ENCODE measurements at places on chromosomes 2 and 18. TPM values are rescaled to one million over a fixed set of nuclear protein-coding genes. Genes with fewer than 3 reads are reported as not detected.

- no peak for DNase-seq
Measured at GRCh38 chr18:48721312-48721711, 182.5 kb downstream of the CTIF start.

GRCh38 chr2:145751629-145752028, 1231.7 kb upstream of the ZEB2 start:
- no peak for DNase-seq

DNA sequence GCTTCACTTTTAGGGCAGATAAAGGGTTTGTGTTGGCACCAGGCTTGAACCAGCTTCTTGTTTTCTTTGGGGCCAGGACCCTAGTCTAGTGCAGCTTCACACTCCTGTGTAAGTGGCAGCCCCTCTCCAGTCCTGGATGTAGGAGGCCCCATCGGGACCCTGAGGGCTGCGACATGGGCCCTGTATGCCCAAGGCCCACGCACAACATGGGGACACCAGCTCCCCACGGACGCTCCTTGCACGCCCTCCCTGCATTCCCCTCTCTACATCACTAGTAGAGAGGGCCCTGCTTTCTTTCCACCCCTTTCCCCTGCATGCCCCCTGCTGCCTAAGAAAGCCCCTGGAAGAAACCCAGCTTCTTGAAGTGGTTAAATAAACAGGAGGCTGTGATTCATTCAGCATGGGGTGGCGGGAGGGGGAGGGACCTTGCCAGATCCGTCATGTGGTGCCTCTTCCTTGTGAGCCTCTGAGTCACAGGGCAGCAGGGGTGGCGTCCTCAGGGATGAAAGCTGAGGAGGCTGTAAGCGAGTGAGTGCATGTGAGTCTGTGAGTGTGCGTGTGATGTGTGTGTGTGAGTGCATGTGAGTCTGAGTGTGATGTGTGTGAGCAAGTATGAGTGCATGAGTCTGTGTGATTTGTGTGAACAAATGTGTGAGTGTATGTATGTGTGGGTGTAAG, 42.5 kb downstream of the COPS8 start:
- DNase-seq = peak; percentile 69

Gene SCYGR4
- not detected for total RNA-seq

- DNase-seq = no peak
Measured at GRCh38 chr2:122651236-122651635, 895.8 kb downstream of the TSN start.

- no peak for DNase-seq
Measured at GRCh38 chr2:144683107-144683753, 163.3 kb upstream of the ZEB2 start.

GRCh38 chr2:198316852-198317396, 512.5 kb downstream of the PLCL1 start:
- DNase-seq = no peak

Gene CD8B2
- total RNA-seq = 1.1 TPM

DNA sequence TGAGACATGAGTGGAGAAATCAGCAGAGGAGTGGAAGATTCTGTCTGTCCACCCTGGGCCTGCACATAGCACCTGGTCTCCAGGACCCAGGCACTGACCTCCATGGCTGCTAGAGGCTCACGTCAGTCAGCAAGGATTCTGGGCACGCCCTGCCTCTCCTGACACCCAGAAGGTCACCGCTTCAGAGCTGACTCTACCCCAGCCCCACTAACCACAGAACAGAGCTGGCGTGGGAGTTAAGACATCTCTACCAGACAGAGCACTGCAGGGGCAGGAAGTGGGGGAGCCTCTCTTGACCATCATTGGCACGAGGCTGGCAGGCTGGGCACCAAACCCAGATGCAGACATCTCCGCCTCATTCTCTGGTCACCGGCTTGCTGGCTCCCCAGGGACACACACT, 3.0 kb downstream of the ADCY3 start:
- DNase-seq = peak; percentile 66

- DNase-seq = no peak
Measured at GRCh38 chr2:54906716-54907115, 143.5 kb downstream of the RTN4 start.

Gene TRIM43
- not detected for total RNA-seq

- DNase-seq = no peak
Measured at GRCh38 chr2:169114056-169114455, 44.7 kb downstream of the DHRS9 start.

- no peak for DNase-seq
Measured at GRCh38 chr2:197707316-197708213, 2.4 kb downstream of the MARS2 start.

- no peak for DNase-seq
Measured at GRCh38 chr18:45650321-45650720, 35.0 kb downstream of the SLC14A2 start.

Gene HOXD3
- not detected for total RNA-seq

DNA sequence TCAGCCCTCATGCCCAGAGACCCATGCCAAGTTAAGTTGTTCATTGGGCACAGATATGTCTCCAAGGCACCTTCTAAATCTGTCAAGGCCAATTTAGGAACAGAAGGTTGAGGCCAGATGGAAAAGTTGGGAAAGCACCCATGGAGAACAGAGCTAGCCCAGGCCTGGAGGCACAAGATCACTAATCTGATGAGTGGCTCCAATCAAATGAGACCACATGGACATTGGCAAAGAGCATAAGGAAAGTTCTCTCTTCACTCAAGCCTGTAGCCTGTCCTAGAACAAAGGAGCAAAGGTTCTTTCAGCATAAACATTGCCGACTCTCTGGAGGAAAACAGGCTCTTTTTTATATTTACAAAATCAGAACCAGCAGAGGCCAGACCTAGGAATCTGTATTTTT, 154.8 kb downstream of the RNF152 start:
- no peak for DNase-seq

DNA sequence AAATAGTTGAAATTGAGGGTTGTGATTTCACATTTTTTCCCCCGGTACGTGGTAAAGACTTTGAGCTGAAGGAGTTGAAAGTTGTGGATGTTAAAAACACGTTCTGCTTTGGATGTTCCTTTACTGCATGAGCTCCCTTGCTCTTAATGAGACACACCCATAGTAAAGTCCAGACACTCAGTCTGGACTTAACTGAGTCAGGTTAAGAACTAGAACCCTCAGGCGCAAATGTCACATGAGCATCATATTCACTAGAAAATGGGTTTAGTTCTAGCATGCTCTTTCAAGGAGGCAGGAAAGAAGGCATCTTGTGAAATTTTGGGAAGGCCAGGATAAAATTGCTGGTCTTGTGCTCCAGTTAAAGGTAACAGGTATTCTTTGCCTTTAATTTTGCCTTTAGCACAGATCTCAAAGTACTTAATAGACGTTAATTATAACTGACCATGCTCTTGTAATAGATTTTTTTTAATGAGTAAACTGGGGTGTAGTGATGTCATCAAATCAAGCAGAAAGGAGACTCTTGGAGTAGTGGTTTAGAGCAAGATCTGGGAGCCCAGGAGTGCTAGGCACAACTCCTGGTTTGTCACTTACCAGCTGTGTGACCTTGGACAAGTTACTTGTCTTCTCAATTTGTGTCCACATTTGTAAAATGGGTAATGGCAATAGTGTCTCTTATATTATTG, 20.6 kb downstream of the ITGA6 start:
- DNase-seq = no peak

Gene SOWAHC
- total RNA-seq = 1.7 TPM

Gene PUM2
- total RNA-seq = 109 TPM

Gene QPCT
- 0.70 TPM for total RNA-seq

GRCh38 chr2:161134547-161135518, 25.4 kb upstream of the TANK start:
- DNase-seq = no peak

DNA sequence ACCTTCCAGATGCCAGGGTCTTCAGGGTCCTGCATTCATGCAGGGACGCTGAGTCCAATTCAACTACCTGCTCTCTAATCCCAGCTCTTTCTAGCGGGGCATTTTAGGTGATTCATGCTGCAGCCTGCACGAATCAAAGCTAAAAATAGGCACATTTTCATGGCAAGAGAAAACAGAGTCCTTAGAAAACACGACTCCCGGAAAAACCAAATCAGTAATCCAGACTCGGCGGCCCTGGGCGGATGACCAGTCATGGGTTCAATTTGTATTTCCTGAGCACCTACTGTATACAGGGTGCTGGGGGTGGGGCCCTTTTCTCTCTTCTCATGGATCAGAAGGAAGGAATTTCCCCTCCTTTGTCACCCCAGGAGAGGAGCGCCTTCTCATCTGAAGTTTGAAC, 64.4 kb downstream of the LONRF2 start:
- DNase-seq = no peak

GRCh38 chr2:160956243-160956802, 203.9 kb upstream of the TANK start:
- DNase-seq = no peak
